Stimulated activated CD4-positive, alpha-beta T cell treated with anti-CD3 and anti-CD28 coated beads, TNF-alpha, amount 100 ng/mL, for 48 hours (primary cell): ENCODE measurements at places on chromosomes 2 and 18.

- no peak for DNase-seq
Measured at GRCh38 chr2:72062336-72062735, 85.3 kb downstream of the CYP26B1 start.

DNA sequence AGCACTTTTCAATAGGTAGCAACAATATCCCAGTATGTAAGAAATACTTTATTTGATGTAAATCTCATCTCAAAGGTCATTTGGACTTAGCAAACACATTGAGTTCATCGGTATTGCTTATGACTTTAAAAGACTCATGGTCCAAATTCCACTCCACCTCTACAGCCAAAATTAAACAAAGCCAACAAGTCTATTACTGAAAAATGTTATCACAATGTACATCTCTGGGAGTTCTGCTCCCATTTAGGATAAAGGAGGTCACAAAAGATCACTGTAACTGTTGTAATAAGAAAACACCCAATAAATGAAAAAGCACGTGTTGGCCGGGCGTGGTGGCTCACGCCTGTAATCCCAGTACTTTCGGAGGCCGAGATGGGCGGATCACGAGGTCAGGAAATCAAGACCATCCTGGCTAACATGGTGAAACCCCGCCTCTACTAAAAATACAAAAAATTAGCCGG, 50.0 kb downstream of the ESCO1 start:
- DNase-seq = no peak

GRCh38 chr2:32491346-32491745, 134.5 kb downstream of the BIRC6 start:
- no peak for DNase-seq

DNA sequence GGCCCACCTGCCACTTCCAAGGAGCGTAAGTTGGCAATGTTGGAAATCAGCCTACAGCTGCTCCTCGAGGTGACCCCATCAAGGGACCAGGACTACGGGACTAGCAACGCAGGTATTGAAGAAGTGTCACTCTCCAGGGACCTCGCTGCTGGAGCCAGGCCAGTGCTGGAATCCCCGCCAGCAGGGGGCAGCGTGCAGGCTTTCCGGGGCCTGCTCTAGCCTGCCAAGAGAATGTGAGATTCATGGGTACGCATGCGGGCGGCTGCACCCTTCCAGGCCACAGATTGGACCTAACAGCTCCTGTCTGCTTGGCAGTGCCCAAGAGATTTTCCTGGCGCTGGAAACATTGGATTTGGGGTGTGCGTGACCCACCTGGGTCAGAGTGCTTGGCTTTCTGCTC, 182.8 kb upstream of the RAB12 start:
- no peak for DNase-seq

- no peak for DNase-seq
Measured at GRCh38 chr2:74092275-74092674, 55.4 kb downstream of the BOLA3 start.

- no peak for DNase-seq
Measured at GRCh38 chr18:7133181-7133580, 15.6 kb upstream of the LAMA1 start.

GRCh38 chr2:155841442-155841841, 491.1 kb downstream of the NR4A2 start:
- DNase-seq = no peak

GRCh38 chr2:69477627-69478026, 40.4 kb upstream of the NFU1 start:
- DNase-seq = no peak

GRCh38 chr18:61333271-61333745, at the start of gene CDH20:
CDH20 (plus strand) TSS chr18:61333430.
- DNase-seq = no peak

- DNase-seq = no peak
Measured at GRCh38 chr2:172970660-172971059, 105.0 kb upstream of the MAP3K20 start.

- DNase-seq = no peak
Measured at GRCh38 chr2:234993541-234993981, 41.7 kb downstream of the SH3BP4 start.

- DNase-seq = no peak
Measured at GRCh38 chr2:46246790-46247189, 50.4 kb upstream of the EPAS1 start.

DNA sequence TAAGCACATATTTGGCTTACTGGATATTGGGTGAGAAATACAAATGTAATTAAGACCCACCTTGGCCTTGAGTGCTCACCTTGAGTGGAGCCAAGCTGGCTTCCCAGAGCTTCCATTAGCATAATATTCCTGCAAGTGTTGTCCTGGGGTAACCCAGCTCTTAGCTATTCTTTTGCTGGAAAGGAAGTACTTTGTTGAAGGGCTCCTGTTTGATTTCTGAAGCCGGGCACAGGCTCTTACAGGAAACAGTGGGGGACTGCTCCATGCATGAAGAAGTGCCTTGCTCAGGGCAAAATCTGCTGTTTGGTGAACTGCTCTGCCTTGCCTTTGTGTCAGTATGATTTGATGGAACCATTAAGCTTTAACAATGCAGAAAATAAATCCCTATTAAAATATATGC, 325.4 kb downstream of the SMAD2 start:
- no peak for DNase-seq

GRCh38 chr2:134405611-134406081, 151.8 kb downstream of the MGAT5 start:
- DNase-seq = no peak

- DNase-seq = no peak
Measured at GRCh38 chr2:215507136-215507535, 71.3 kb upstream of the FN1 start.

GRCh38 chr2:18282026-18282425, 278.4 kb downstream of the RDH14 start:
- no peak for DNase-seq

GRCh38 chr18:44452346-44452745, 228.3 kb upstream of the SETBP1 start:
- DNase-seq = no peak

DNA sequence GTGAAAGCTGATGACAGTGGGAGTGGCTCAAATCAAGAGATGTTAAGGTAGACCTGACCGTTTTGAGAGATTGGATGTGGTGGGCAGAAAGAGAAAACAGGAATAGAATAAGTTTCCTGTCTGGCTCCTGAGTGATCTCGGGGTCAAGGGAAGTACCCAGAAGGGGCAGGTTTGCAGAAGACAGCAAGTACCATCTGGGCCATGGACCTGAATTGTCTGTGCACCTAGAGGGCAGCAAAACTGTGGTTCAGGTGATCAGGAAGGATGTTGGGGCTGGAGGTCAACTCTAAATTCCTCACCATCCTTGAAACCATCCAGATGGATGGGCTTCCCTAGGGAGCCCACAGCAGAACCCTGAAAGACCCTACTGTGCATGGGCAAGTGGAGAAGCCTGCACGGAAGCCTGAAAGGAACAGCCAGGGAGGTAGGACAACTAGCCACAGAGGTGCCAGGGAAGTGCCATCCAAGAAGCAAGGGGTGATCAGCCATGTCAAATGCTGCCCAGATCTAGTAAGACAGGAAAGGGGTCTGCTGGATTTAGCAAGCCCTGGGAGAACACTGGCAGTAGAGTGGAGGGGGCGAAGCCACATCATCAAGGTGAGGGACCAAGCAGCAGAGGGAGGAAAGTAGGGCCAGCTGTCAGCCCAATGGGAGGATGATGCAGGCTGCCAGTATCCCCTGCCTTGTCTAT, 8.0 kb downstream of the TEX261 start:
- DNase-seq = no peak

DNA sequence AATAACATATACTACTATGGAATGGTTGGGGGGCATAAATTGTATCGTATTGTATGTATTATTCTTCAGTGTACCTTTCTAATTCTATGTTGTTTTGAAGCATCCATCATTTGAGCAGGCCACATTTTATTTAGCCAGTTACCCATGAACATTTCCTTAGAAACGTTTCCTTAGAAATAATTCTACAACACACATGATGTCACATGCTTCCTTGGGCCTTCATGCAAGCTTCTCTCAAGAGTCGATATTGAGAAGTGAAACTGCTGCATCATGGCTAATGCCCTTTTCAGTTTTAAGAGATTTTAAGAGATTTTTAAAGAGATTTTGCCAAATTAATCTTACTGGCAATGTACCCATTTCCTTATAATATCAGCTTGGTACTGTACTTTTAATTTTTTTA, 63.9 kb downstream of the ALPK2 start:
- DNase-seq = no peak

- DNase-seq = no peak
Measured at GRCh38 chr2:222353993-222354392, 55.2 kb upstream of the PAX3 start.

DNA sequence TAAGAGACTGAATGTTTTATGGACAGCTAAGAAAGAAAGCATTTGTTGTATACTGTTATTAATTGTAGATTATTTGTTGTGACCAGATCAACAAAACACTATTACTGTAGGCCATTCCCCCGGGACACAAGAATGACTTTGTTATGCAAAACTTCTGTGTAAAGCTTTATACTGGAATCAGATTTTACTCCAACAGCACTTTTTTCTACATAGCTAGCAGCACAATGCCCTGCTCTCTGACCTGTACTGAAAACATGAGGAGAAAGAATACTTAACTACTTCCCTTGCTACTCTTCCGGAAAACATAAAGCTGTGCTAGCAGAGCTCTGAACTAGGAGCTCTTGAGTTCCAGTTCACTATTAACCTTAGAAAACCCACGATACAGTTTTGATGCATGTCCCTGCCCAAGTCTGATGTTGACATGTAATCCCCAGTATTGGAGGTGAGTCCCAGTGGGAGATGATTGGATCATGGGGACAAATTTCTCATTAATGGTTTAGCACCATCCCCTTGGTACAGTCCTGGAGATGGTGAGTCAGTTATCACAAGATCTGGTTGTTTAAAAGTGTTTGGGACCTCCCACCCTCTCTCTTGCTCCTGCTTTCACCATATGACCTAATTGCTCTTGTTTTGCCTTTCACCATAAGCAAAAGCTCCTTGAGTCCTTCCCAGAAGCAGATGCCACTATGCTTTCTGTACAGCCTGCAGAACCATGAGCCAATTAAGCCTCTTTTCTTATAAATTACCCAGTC, 601.1 kb upstream of the PIK3C3 start:
- no peak for DNase-seq

DNA sequence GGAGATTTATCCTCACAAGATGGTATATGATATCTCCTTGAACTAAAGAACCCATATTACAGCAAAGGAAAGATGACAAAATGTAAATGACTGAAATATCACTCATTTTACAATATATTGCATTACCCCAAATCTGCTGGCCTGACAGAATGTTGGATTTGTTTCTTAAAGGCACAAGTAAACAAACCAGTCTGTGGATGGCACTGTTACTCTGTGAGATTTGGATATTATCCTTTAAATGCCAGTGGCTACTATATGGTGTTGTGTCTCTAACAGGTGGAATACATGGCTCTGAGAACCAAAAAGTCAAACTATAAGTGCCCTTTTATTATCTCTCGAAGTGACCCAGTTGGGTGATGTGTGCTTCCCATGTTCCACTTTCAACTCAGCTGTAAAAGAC, 125.7 kb downstream of the PDE1A start:
- no peak for DNase-seq
